Dermis microvascular lymphatic vessel endothelial cell (primary cell): ENCODE measurements at places on chromosomes 6 and 20.

GRCh38 chr20:24362080-24362479, 107.3 kb upstream of the SYNDIG1 start:
- DNase-seq, result no peak

GRCh38 chr20:34232494-34233087, 8.6 kb upstream of the ASIP start:
- DNase-seq, result no peak

DNA sequence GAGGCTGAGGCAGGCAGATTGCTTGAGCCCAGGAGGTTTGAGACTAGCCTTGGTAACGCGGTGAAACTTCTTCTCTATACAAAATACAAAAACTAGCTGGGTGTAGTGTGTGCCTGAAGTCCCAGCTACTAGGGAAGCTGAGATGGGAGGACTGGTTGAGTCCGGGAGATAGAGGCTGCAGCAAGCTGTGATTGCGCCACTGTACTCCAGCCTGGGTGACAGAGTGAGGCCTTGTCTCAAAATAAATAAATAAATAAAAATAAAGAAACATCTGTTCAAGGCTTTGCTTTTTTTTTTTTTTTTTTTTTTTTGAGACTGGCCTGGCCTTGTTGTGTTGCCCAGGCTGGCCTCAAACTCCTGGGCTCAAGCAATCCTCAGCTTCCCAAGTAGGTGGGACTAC, 23.7 kb upstream of the SLC23A2 start:
- DNase-seq, result no peak

DNA sequence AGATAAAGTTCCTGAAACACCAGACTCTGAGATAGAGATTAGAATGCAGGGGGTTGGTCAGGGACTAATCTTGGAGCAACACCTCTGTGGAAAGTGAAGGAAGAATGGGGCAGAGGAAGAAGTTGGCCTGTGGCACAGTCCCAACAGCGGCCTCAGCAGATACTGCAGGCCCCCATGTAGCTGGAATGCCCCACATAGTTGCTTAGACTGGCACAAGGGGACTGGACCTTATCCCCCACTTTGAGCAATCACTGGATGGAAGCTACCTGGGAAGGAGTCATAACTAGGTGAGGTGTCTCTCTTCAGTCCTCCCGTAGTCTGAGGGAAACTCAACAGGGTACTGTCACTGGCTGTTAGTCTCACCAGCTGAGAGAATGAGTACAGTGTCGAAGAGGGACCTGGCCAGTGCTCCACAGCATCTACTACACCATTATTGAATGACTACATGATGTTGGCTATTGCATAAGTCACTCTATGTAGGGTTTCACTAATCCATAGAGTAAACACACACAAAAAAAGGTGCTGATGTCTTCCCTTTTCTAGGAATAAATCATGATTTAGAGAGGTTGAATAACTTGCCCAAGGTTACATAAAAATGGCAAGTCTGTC, 47.5 kb downstream of the ADGRG6 start:
- no peak for DNase-seq

GRCh38 chr6:51962354-51962753, 125.1 kb downstream of the PKHD1 start:
- DNase-seq, result no peak

DNA sequence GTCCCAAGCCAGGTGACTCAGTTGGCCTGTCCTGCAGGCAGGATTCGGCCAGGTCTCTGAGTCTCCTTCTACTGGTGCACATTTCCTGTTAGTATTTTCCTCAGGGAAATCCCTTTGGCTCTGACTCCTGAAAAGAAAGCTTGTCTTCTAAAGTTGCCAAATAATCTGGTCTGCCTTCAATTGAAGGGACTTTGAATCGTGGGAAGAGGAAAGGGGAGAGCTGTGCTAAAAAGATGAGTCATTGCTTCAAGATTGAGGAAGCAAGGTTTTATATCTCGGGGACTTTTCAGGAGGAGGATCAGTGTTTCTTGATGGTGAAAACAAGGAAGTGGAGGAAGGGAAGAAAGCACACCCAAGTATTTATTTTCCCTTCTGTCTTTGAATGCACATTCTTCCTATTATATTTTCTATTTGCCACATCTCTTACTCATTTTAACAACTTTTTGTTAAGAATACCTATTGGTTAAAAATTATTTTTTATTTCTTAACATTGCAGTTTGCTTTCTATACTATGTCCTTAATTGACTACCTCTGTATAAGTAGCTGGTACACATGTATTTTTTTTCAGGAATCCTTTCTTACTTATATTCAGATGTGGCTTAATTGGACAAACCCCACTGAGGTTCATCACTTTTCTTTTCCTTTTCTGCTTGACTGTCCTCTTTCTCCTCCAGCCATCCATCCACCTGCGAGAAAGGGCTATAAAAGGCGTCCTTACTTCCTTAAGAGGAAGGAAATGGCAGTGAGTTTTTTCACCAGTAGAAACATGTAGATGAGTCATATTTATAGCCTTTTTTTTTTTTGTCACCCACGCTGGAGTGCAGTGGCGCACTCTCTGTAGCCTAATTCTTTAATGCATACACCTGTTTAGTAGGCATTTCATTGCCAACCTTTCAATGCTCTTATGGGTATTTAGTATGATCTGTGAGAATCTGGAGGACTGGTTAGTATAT, 15.0 kb upstream of the IFNGR1 start:
- no peak for DNase-seq

DNA sequence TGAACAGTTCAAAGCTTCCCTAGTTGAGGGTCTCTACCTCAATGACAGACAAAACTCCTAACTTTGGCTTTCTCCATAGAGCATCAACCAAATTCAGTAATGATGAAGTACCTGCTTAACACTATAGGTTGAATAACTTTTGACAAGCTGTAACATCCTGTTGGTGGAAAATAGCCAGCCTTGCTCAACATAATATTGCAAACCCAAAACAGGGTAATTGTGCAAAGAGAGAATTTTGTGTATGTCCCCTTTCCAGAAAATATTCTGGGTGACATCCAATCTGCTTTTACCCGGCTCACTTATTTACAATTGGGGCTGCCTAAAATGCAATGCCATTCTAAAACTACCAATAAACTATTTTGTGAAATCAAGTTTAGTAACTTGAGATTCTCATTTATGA, 72.8 kb downstream of the ATXN1 start:
- no peak for DNase-seq

DNA sequence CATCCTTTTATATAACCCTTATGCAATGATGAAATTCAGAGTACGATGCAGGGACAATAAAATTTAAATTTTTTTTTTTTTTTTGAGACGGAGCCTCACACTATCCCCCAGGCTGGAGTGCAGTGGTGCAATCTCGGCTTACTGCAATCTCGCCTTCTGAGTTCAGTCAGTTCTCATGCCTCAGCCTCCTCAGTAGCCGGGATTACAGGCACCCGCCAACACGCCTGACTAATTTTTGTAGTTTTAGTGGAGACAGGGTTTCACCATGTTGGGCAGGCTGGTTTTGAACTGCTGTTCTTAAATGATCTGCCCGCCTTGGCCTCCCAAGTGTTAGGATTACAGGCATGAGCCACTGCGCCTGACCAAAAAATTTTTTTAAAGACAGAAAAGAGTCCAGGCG, 15.2 kb downstream of the MTO1 start:
- no peak for DNase-seq

- no peak for DNase-seq
Measured at GRCh38 chr20:4904127-4904860, 97.0 kb downstream of the SLC23A2 start.

DNA sequence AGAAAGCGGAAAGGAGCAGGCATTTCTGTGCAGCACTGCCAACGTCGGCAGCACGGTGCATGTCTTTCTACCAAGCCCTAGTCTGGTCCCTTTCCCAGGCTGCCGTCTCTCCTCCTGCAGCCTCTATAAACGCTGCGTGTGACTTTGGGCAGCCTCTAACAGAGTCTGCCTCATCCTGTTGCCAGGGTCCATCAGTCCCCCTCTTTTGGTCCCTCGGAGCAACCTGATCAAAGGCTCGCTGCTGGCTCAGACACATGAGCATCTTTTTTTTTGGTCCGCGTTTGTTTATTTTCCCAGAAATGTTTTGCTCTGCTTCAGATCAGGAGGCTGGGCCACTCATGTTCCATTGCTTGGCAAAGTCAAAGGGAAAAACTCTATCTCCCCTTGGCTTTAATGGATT, 166.8 kb upstream of the CST7 start:
- no peak for DNase-seq

DNA sequence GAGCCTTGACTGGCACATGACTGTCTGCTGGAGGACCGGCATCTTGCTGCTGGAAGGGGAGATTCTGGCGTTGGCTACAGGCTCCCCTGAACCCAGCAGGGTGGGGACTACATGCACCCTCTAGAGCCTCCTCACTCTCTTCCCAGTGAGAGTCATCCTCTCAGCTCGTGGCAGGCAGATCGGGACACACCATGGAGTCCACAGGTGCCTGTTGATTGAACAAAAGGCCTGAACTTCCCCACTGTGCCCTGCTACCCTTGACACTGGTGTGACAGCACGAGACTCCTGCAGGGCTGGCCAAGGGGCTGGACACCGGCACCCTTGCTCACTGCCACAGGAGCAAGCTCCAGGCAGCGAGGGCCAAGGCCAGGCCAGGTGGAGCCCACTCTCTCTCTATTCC, 8.2 kb downstream of the FRMD1 start:
- no peak for DNase-seq

- no peak for DNase-seq
Measured at GRCh38 chr6:41209547-41210320, 8.8 kb upstream of the TREML2 start.

DNA sequence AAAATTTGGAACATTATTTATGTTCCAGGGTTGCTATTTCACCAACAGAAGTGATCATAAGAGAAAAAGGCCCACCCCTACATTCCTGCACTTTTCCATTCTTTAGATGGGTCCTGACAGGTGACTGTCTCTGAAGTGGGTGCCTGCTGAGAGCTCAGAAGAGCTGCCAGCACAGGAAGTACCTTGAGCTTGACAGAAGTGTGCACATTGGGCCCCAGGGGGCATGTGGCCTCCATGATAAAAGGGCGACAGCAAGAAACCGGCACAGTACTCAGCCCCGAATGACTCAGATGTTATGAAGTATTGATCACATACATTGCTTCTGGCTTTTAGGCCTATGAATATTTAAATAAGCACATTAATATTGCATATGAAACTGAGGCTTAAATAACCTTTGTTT, 150.4 kb downstream of the PCSK2 start:
- no peak for DNase-seq

DNA sequence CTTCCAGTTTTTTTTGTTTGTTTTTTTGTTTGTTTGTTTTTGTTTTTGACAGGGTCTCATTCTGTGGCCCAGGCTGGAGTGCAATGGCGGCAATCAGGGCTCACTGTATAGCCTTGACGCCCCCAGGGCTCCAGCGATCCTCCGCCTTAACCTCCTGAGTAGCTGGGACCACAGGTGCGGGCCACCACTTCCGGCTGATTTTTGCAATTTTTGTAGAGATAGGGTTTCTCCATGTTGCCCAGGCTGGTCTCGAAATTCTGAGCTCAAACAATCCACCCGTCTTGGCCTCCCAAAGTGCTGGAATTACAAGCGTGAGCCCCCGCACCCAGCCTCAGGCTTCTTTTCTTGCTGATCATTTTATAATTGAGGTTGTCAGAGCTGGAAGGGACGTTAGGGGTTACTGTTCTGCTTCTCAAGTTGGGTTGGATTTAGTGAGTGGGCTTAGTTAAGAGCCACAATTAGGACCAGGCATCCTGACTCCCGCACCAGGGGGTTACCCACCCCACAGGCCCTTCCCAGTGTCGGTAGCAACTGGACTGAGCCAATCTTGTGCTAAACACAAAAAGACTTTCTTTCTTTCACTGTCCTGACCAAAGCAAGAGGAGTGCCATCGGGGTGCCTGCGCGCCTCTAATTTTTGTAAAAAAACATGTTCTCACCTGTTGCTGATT, 13.1 kb upstream of the ZSCAN9 start:
- no peak for DNase-seq

GRCh38 chr6:149820506-149820905, 43.7 kb downstream of the LRP11 start:
- no peak for DNase-seq

DNA sequence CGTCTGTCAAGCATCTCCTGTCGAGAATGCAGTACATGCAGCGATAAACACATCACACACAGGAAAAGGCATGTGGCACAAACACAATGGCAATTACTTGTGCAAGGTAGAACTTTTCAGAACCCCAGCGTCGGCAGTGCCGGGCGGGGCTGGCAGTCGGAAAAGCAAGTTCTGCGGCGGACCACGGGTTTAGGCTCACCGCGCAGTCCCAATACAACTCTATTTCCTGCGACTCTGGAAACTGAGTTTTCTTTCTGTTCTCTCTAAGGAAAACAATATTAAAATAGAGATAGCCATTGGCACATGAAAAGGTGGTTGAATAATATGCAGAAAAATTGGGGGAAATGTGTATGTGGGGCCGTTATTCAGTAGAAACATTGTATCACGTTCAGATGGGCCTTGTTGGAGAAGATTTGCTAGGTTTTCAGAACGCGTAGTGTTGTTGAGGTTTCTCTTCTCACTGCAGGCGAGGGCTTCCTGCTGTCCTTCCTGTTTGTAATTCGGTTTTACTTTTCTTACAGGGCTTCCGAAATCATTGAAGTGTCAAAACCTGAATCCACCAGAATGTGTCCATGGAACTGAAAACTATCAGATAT, 369.5 kb downstream of the THBS2 start:
- no peak for DNase-seq

DNA sequence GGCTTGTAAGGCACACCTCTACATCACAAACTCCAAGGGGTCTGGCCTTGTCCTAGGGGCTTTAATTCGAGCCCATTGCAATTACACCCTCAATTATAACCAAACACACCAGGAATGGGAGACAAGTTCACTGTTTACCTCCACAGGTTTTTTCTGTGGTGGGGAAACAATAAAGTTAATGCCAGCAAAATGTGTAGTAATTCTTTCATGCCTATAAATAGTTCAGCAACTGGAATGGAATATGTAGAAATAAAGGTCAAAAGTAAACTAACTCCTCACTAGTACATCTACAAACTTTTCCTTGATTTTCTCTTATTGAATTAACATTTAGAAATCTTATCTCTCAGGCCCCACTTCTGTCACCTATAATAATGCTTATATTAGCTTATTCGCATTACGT, 27.1 kb upstream of the RIPK1 start:
- no peak for DNase-seq

DNA sequence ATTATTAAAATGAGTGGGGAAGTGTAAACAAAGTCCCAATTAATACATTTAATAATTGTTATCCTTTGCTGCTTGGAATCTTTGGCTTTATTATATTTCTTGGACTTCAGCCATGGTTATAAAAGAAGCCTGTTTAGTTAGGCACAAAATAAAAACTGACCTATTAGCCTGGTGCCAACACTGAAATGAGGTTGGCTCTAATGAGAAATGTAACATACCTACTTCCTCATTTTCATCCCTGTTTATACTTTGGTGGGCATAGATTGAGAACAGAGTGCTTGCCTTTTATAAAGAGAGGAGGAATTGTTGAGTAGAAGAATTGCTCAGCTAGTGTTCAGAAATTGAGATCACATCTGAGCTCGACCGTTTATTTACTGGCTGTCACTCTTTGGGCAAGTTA, 471.3 kb downstream of the UTRN start:
- peak; percentile 11 for DNase-seq

DNA sequence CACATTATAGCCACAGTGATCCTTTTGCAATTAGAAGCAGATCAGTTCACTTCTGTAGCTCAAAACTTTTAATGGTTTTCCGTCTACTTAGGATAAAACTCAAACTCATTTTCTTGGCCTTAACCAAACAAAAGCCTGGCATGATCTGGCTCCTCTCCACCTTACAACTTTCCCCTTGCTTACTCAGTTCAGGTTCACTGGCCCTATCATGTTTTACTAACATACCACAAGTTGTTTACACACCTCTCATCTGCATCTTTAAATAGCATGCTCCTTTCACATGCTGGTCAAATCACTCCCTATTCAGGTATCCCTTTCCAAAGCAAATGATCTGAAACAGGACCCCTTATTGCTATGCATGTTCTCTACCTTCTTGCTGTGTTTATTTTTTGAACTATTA, 191.4 kb upstream of the FAM83B start:
- no peak for DNase-seq
